ENCODE measurements at places on chromosomes 3 and 15.

DNA sequence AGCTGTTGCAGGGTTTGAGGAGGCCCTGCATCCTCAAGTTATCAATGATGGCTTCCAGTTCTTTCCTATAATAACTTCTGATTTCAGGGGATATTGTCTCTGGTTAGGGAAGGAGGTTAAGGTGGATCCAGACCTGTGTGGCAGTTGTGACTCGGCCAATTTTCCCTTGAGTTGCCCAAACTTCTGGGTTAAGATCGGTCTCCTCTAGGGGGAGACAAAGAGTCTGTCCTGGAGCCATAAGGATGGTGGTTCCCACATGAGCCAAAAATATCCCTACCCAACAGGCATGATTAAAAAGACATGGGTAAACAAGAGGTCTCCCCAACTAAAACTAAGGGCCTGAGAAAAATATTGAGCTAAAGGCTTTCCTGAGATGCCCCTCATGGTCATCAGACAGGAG lies 227.5 kb upstream of the MDFIC2 start:
- H3K27me3 ChIP-seq, result no peaks in the 10 kb centered on the region
- no peaks in the 10 kb centered on the region for H3K4me1 ChIP-seq
- no peaks in the 10 kb centered on the region for H3K36me3 ChIP-seq
- no peak for DNase-seq

DNA sequence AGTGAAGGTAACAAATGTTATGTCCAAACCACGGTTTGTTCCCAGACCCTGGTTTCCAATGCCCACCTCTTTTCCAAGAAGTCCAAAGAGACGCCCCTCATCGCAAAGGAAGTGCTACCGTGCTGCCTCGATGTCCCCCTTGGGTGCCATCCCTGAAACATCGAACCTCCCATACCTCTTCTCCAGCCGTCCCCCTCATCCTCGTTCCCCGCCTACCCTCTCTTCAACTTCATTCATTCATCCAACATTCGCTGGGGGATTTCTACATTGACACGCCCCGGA lies 467 bp downstream of the TIPIN start:
- H3K27me3 ChIP-seq, result peaks cover 1% of the 10 kb centered on the region
- peak overlapping the region; percentile 93 for H3K27ac ChIP-seq
- no peak for DNase-seq
- H3K36me3 ChIP-seq, result peaks cover 6% of the 10 kb centered on the region
- H3K4me1 ChIP-seq, result peaks cover 22% of the 10 kb centered on the region

GRCh38 chr3:190234621-190235020 lies 87.6 kb downstream of the CLDN1 start:
- H3K4me3 ChIP-seq, result no peak overlapping the region
- no peaks in the 10 kb centered on the region for H3K4me1 ChIP-seq
- no peak for DNase-seq
- peaks cover 2% of the 10 kb centered on the region for H3K27me3 ChIP-seq
- H3K36me3 ChIP-seq, result no peaks in the 10 kb centered on the region

DNA sequence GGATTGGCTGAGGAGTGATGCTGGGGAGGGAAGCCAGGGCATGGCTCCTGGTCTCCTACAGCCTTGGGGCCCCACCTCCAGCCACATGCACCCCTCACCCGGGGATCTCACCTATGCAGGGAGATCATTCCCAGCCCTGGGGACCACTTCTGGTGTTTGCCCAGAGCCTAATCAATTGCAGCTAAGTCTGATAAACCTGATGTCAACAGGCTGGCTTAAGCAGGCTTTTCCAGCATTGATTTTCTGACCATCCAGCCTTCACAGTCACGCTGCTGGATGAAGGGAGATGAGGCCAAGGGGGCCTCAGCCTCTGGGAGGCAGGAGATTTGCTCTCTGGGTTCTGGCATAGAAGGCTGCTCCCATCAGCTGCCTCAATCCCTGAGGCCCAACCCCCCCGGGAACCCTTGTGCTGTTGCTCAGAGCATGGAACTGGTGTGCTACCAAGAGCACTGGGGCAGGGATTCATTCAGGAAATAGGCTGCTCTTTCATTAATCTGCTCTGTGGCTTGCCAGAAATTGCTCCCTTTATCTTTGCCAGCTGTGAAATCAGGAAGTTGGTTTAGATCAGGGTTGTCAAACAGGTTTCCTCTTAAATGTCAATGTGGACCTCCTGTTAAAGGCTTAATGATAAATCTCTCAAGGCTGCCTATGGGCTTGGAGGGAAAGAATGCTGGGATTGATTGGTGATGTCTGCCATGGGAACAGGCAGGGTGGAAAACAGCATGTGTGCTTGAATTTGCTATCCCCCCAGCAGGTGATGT lies 19.0 kb downstream of the FAM3D start:
- H3K36me3 ChIP-seq, result peaks cover 12% of the 10 kb centered on the region
- H3K4me3 ChIP-seq, result no peak overlapping the region
- DNase-seq, result no peak
- peak overlapping the region; percentile 63 for H3K27ac ChIP-seq
- peaks cover 21% of the 10 kb centered on the region for H3K4me1 ChIP-seq

- H3K36me3 ChIP-seq, result no peaks in the 10 kb centered on the region
- H3K4me3 ChIP-seq, result no peak overlapping the region
- no peak overlapping the region for H3K27ac ChIP-seq
- H3K4me1 ChIP-seq, result no peaks in the 10 kb centered on the region
Observed at GRCh38 chr3:189625572-189625971, 5.6 kb upstream of the TP63 start.

DNA sequence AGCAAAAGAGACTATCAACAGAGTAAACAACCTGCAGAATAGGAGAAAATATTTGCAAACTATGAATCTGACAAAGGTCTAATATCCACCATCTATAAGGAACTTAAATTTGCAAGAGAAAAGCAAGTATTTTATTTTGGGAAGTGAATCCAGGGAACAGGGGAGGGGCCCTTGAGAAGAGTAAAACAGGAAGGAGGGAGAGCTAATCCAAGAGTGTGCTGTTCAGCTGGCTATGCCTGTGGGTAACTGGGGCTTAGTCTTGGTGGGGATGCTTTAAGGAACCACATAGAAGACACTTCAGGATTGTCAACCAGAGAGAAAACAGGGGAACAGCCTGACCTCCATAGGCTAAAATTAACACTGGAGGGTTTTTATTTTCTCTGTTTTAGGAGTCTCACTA lies 3.9 kb upstream of the HHLA2 start:
- H3K27ac ChIP-seq, result no peak overlapping the region
- H3K4me1 ChIP-seq, result no peaks in the 10 kb centered on the region
- DNase-seq, result no peak

DNA sequence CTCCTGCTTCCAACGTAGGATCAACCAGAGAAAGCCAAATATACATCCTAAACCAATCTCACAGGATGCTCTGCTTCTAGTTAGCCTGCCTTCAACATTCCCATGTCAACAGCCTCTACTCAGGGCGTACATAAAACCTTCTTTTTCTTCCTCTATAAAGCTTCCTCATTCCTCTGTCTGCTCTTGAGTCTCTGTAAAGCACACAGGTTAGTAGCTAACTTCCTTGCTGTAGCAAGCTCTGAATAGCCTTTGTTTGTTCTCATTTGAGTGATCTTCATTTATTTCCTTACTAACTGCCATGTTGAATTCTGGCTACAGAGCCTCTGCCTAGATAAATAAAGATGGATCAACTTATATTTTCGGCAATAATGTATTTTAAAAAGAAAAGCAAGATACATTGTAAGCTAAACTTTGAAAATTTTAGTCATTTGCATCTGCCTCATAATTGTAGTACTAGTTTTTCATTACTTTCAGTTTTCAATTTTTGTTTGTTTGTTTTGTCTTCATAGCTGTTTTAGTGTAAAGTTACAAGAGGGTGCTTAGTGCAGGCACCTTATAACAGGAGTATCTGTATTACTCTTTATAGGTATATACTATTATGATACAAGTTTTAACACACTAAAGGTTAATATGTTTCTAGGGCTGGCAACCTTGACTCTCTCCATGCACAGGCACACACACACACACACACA lies 498.2 kb downstream of the PYDC2 start:
- H3K27ac ChIP-seq, result no peak overlapping the region
- H3K27me3 ChIP-seq, result no peaks in the 10 kb centered on the region
- H3K36me3 ChIP-seq, result no peaks in the 10 kb centered on the region
- H3K4me1 ChIP-seq, result peaks cover 4% of the 10 kb centered on the region
- no peak overlapping the region for H3K4me3 ChIP-seq

DNA sequence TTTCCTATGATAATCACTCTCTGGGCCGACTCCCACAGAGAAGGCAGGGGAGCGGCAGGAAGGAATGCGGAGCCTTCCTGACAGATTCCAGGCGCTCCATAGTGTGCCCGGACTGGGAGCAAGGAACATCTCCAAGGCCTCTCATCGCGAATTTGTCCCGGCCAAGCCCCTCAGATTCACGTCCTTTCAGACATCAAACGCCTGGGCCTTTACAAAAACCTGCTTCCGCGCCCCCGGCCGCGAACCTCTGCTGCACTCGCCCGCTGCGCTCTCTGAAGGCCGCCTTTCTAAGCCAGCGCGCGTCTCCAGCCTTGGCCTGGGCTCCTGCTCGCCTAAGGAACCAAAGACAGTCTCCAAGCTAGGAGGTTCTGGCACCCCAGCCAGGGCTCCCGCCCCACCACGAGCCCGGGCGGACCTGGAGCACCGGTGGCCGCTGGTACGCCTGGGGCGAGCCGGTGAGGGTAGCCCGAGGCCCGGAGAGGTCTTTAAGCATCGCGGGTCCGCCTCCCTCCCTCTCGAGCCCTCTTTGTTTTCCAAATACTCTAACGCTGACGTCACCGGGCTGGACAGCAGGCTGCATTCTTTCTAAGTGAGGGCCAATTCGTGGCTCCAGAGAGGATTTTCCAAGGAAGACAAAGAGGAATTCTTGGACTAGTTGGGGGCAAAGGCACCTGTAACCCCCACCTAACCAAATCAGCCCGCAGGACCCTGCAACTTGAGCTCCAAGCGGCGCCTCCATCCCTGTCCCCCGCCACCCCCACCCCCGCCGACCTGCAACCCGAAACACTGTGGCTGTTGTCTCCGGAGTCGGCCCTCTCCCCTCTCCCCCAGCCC lies 759 bp downstream of the AMOTL2 start:
- peak; percentile 74 for DNase-seq
- peak overlapping the region; percentile 92 for H3K4me3 ChIP-seq
- peak overlapping the region; percentile 94 for H3K27ac ChIP-seq
- peaks cover 16% of the 10 kb centered on the region for H3K36me3 ChIP-seq
- H3K27me3 ChIP-seq, result peaks cover 31% of the 10 kb centered on the region

DNA sequence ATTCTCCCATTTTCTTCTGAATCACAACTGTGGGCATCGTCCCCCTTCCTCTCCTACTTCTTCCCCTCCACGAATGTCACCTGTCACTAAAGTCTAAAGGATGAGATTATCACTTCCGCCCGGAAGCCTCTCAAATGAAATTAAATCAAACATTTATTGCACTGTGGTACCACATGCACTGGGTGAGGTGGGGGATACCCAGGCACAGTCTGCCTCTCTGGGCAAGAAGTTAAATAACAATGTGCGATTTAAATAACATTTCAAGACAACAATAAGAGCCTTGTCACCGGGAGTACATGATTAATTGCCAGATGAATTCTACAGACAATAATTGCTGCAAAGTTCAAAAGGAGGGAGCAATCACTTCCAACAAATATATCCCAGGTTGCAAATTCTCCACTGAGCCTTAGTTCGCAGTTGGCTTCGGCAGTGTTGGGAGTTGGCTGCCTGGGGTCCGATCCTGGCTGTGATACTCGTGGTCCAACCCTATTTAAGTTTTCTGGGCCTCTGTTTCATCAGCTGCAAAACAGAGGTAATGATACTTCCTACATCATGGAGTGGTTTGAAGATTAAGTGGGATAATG lies 77.7 kb downstream of the FOXP1 start:
- H3K4me3 ChIP-seq, result no peak overlapping the region
- H3K27me3 ChIP-seq, result no peaks in the 10 kb centered on the region
- no peak overlapping the region for H3K27ac ChIP-seq
- peaks cover 6% of the 10 kb centered on the region for H3K4me1 ChIP-seq

DNA sequence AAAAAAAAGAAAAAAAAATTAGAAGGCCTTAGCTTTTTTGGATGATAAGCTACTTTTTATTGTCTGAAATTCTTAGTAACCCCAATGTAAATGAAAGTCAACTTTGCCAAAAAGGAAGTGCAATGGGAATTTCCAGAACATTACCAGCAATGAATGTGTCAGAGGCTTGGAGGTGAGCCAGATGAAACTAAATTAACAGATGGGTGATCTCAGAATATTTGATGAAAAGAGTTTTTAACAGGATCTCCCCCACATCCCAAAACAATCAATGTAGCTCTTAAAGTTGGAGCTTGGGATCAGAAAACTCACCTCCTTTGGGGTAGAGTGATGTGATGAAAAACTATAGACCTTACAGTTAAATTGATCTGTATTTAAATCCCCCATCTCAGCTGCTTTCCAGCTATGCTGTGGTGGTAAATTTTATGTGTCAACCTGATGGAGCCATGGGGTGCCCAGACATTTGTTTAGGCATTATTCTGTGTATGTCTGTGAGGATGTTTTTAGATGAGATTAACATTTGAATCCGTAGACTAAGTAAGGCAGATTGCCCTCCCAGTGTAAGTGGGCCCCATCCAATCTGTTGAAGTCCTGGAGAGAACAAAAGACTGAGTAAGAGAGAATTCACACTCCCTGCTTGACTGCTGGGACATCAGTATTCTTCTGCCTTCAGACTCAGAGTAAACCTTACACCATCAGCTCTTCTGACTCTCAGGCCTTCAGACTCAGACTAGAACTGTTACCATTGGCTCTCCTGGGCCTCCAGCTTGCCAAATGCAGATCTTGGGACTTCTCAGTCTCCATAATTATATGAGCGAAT lies 84.3 kb upstream of the TNFSF10 start:
- no peaks in the 10 kb centered on the region for H3K36me3 ChIP-seq
- no peak overlapping the region for H3K4me3 ChIP-seq
- H3K27me3 ChIP-seq, result peaks cover 5% of the 10 kb centered on the region
- no peaks in the 10 kb centered on the region for H3K4me1 ChIP-seq

DNA sequence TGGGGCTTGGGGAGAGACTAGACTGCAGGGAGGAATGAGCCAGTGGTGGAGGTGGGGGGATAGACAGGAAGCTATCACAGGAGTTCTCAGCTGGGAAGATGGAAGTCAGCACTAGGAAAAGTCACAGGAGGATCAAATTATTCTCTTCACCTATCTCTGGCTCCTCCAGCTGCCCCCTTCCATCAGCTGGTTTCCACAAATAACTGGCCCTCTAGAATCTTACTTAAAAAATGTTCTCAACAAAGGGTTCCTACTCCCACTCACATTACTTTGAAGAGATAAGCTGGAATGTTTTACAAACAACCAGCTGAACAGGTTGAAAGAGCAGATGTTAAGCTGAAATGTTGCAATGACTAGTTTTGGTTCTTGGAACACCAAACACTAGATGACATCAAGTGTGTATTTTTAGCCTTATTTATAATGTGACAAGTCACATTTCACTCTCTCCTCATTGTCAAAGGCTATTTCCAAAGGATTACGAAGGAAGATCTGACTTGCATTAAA lies 102.7 kb upstream of the AADACL2 start:
- no peaks in the 10 kb centered on the region for H3K27me3 ChIP-seq
- no peaks in the 10 kb centered on the region for H3K36me3 ChIP-seq
- no peak overlapping the region for H3K4me3 ChIP-seq
- DNase-seq, result no peak
- H3K27ac ChIP-seq, result no peak overlapping the region
